ENCODE measurements at places on chromosomes 1 and 21.

DNA sequence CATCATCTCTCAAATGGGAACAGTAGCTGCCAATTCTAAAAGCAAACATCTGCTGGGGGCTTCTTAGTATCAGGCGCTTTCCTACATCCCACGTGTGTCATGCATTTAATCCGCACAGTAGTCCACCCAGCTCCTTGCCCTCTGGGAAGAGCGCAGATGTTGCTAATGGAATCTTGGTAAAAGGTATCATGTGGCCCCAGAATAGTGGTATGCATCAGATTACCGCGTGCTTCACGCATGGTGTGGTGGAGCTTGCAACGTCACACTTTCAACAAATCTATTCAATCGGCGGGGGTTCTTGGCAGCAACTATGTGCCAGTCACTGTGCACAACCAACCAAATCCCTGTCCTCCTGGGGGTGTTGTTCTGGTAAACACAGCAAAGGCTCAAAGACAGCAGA lies 141.0 kb downstream of the HIVEP3 start:
- DNase-seq, result no peak

GRCh38 chr1:212816567-212817278 lies 25.0 kb downstream of the TATDN3 start:
- DNase-seq, result no peak

- DNase-seq, result no peak
Observed at GRCh38 chr1:232029315-232029714, 402.7 kb downstream of the DISC1 start.

GRCh38 chr1:61523229-61523628 lies 201.7 kb downstream of the TM2D1 start:
- DNase-seq, result no peak

DNA sequence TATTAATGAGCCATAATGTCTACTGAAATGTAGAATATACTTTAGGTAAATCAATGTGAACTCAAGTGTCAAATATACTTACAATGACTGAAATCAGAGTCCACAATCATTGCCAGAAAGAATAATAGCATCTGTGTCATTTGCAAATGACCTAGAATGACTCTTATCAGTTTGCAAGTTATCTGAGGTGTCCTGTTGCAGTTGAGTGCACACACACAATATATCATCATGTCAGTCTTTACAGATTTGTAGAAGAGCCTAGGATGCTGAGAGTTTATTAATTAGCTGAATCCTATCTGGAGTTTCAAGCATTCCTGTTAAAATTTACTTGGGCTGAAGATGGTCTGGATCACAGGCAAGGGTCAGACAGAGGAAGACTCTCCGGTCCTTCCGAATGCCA lies 324.0 kb upstream of the GREM2 start:
- no peak for DNase-seq

- DNase-seq, result no peak
Observed at GRCh38 chr1:107883562-107883961, 81.4 kb downstream of the VAV3 start.

DNA sequence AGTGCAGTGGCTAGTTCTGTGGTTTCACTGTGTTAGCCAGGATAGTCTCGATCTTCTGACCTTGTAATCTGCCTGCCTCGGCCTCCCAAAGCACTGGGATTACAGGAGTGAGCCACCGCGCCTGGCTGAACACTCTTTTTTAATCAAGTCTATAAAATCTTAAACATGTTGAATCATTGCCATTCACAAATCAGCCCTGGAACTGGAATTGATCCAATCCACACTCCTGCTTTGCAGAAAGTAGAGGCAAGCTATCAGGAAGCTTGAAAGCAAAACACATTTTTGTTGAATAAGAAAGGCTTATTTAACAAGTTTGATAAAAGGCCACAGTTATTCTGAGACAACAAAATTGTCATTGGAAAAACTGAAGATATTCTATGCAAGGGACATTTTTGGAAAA lies 18.3 kb upstream of the EFHD2 start:
- DNase-seq, result no peak

DNA sequence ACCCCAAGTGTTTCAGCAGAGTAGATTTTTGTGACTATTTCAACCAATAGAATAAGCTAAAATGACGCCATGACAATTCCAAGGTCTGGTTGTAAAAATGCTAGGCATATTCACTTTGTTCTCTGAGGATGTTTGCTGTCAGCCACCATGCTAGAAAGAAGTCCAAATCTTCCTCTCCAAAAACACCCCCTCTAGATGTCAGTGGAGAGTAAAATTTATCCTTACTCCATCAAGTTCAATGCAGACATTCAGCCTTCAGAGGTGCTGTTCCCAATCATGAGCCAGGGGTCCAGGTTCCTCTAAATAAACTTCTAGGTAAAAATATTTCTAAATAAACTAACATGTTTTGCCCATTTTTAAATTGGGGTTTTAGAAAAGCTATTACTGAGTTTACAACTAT lies 395.4 kb upstream of the ADAMTS5 start:
- DNase-seq, result no peak

DNA sequence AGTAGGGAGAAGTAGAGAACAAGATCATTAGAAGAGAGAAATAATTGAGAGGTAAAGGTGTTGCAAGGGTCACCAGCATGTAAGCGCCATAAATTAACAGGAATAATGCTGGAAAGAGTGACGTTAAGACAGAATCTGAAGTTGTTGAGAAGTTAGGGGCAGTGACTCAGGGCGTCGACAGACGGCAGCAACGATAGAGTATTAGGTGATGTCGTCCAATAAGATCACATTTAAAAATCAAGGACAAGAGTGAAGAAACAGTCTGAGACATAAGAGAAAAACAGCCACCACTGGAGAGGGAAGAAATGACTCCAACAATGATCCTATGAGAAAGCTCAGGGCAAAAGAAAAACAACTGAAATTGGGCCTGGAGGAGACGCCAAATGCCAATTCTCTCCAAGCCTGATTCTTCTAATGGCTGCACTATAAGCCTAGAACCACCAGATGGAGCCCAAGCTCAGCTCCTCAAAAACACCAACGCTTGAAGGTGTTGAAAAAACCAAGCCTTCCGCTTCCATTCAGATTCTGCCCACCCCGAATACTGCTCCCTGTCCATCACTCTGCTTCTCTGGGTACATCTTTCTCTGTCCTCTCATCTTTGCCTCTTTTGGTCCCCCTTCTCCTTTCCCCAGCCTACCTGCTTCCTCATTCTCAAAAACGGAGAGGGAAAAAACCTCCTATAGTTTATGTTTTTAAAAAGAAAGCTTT lies 70.0 kb downstream of the LUZP1 start:
- DNase-seq, result peak; percentile 38

DNA sequence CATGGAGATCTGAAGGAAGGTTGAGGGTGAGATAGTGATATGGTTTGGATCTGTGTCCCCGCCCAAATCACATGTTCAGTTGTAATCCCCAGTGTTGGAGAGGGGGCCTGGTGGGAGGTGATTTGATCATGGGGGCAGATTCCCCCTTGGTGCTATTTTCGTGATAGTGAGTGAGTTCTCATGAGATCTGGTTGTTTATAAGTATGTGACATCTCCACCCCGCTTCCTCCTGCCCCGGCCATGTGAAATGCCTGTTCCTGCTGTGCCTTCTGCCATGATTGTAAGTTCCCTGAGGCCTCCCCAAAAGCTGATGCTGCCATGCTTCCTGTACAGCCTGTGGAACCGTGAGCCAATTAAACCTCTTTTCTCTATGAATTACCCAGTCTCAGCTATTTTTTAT lies 451.9 kb upstream of the VAMP3 start:
- DNase-seq, result no peak

DNA sequence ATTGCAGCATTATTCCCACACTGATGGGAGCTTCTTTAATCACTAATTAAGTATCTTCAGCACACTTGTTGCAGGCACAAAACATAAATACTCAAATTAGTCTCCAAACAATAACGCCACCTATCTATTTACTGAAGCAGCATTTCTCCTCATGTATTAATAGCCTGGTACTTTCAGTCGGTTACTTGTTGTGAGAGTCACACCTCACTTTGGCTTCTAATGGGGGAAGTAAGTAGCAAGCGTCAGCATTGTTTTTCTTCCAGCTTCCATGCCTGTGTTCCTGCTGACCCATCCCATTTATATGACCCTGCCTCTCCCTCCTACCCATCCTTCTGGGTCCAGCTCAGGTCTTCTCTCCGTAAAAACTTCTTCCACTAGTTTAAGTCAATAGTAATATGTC lies 31.9 kb upstream of the DENND1B start:
- DNase-seq, result no peak

DNA sequence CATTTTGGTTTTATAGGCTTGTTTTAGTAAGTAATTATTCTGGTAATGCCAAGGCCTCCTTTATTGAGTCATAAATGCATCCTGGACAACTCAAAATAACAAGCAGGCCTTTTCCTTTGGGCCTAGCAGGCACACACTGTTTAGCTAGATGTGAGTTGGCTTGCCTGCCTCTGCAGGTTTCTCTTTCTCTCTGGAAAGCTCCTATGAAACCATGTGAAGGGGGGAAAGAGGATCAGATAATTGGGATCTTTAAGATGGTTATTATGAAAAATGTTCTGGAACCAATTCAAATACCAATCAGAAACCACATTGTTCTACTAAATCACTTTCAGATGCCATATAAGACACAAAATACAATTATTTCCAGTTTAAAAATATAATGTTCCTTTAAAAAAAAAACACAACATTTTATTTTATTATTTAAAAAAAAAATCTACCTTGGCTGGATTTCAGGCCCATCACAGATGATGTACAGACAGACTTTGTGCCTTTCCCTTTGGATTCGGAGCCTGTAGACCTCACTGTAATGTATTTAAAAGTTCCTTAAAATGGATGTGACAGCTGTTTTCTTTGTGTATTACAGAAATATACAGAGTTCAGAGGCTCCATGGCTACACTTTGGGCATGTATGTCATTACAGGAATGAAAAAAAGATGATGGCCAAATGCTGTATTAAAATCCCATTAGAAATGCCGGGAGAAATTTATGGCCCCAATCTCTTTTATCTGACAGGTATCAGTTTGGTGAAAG lies 80.2 kb downstream of the NTMT2 start:
- no peak for DNase-seq

- DNase-seq, result no peak
Observed at GRCh38 chr1:206479183-206480125, 9.2 kb downstream of the IKBKE start.

DNA sequence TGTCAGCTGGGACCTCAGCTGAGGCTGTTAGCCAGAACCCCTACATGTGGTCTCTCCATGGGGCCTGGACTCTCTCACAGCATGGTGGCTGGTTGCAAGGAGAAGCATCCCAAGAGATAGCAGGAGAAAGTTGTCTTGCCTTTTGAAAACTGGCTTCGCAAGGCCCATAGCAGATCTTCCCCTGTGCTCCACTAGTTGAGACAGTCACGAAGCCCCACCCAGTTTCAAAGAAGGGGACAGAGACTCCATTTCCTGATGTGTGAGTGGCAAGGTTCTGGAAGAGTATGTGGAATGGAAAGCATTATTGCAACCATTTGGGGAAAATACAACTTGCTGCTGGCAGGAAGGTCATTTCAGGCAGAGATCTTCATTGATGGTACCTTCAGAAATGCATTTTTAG lies 7.5 kb upstream of the CSRP1 start:
- DNase-seq, result no peak

DNA sequence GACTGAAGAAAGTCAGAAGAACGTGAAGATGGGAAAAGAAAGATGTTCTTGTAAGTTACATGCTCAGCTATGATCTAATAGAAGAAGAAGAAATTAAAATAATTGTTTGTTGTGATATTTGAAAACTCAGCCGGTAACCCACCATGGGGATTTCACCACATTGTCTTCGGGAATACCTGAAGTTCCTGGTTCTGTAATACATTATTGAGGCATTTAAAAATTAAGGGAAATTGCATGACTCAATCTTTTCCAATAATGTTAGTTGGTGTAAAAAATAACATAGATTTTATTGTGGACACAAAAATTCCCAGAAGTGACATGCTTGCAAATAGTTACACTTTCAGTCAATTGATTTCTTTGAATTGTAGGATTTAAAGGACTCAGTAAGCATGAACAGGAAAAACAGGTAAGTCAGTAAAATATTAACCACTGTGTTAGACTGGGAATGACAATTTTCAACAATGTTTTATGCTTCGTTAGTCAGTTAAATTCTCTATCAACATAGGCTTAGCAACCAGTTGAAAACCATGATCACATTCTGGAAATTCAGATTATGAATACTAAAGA lies 745.1 kb downstream of the LTN1 start:
- no peak for DNase-seq

GRCh38 chr1:247294282-247294681 lies 37.4 kb downstream of the ZNF496 start:
- no peak for DNase-seq

GRCh38 chr1:218350801-218351266 lies 5.7 kb downstream of the TGFB2 start:
- no peak for DNase-seq

DNA sequence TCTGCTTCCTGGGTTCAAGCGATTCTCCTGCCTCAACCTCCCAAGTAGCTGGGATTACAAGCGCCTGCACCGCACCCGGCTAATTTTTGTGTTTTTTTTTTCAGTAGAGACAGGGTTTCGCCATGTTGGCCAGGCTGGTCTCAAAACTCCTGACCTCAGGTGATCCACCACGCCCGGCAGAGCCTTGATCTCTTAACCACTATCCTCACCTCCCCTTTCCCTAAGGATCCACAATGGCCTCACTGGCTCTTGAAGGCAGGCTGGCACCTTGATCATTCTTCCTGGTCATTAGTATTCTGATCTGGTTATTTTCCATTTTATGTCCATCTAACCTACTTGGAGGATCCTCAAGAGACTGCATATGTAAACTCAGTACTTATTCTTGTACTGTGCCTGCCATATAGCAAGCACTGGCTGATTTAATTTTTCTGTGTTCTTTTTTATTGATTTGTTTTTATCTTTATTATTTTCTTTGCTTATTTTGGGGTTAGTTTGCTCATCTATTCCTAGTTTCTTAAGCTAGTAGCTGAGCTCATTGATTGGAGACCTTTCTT lies 6.3 kb downstream of the RCC1 start:
- DNase-seq, result no peak

- DNase-seq, result no peak
Observed at GRCh38 chr1:55472784-55473183, 257.6 kb upstream of the USP24 start.

- no peak for DNase-seq
Observed at GRCh38 chr1:31881688-31882000, 56.5 kb downstream of the PTP4A2 start.

DNA sequence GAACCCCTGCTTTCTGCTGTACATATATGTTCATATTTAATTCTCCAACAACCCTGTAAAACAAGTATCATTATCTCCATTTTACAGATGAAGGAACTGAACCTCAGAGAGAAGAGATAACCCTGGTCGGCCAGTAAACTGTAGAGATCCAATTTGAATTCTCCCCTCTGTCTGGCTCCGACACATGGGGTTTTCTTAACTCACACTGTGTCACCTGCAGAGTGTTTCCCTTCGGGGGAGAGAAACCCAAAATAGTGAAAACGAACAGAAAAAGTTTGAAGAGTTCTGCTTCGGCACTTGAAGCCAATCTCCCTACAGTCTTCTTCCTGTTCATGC lies 17.4 kb upstream of the BCAR3 start:
- no peak for DNase-seq

Data from T-helper 1 cell (primary cell).